ENCODE measurements at places on chromosomes 13 and 19.

GRCh38 chr13:23990455-23990854, 93.2 kb upstream of the C1QTNF9B start:
- DNase-seq = no peak

GRCh38 chr19:19752760-19753403, 20.0 kb upstream of the ZNF14 start:
- DNase-seq = no peak

DNA sequence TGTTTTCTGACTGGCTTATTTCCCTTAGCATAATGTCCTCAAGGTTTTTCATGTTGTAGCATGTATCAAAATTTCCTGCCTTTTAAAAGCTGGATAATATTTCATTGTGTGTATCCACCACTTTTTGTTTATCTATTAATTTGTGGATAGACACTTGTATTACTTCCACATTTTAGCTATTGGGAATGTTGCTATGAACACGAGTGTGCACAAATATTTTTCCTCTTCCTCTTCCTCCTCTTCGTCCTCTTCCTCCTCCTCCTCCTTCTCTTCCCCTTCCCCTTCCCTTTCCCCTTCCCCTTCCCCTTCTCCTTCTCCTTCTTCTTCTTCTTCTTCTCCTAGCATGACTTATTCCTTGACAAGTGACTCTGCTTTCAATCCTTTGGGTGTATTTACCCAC, 51.2 kb upstream of the KL start:
- DNase-seq = no peak

DNA sequence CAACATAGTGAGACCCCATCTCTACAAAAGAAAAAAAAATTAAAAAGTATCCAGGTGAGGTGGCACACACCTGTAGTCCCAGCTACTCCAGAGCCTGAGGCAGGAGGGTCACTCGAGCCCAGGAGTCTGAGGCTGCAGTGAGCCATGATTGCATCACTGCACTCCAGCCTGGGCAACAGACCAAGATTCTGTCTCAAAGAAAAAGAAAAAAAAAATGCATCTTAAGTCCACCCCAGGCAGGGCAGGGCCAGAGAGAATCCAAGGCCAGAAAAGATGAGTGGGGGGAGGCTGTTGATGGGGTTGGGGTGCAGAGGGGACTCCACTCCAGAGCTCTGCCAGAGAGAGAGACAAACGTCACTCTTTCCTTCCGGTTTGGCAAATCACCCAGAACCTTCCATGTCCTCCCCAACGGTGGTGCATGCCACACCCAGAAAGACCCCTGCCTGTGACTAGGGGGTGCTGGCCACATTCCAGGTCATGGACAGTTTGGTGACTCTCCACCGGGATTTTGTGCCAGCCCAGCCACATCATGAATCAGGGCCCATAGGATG, 431 bp downstream of the FUT3 start:
- DNase-seq = no peak

DNA sequence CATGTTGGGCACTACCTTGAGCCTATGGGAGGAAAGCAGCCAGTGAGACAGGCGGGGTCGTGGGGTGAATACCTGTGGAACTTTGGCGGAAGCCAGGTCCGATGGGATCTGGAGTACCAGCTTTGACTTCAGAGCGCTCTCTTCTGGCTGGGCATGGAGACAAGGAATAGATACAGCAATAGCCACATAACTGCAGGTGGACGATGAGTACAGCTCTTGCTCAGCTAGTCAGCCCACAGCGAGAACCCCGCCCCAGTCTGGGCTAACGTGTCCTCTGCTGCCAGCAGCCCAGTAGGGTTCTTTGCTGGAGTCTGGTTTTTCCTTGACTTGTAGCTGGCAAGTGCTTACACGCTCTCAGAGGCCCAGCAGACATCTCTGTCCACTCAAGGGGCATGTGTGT, 83.4 kb downstream of the SIPA1L3 start:
- DNase-seq = no peak

DNA sequence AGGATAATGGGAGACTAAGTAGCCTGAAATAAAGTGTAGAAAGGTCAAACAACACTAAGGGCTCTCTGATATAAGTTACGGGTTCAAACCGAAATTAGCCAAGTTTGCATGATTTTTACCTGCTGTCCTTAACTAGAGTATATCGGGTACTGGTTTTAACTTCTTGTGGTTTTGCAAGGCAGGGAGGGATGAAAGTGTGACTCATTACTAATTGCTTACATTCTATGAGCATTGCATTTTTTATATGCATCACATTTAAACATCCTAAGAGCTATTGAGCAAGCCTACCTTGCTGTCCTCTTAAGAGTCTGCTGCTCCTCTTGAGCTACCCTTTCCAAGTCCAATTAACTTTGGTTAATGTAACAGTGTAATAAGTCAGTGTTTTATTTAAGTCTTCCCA, 415.4 kb downstream of the SLITRK5 start:
- DNase-seq = no peak

DNA sequence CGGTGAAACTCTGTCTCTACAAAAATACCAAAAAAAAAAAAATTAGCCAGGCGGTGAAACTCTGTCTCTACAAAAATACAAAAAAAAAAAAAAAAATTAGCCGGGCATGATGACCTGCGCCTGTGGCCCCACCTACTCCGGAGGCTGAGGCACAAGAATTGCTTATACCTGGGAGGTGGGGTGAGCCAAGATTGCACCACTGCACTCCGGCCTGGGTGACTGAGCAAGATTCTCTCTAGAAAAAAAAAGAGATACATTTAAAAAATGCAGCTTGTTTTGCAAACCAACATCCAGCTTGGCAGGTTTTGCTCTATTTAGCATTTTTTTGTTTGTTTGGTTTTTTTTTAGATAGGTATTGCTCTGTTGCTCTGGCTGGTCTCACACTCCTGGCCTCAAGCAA, 6.7 kb upstream of the PGPEP1 start:
- no peak for DNase-seq

GRCh38 chr19:10639836-10640235, 14.3 kb upstream of the ILF3 start:
- no peak for DNase-seq

GRCh38 chr13:112014857-112015256, 52.1 kb upstream of the SOX1 start:
- no peak for DNase-seq

- DNase-seq = no peak
Measured at GRCh38 chr13:99548448-99548847, 47.2 kb downstream of the TM9SF2 start.

DNA sequence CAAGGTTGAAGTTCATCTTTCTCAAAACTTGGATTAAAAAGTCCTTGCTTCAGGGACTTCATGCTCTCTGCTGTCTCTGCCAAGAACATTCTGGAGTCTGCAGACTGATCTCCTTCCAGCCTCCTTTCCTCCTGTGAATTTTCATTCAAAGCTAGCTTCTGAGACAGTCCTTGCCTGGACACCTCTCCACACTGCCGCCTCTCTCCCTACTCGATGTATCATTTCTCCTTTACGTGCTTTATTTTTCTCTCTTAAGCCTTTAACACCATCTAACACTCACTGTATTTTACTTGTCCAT, 238.8 kb downstream of the COL4A1 start:
- no peak for DNase-seq

- no peak for DNase-seq
Measured at GRCh38 chr19:18896421-18896841, 473 bp upstream of the CERS1 start.

DNA sequence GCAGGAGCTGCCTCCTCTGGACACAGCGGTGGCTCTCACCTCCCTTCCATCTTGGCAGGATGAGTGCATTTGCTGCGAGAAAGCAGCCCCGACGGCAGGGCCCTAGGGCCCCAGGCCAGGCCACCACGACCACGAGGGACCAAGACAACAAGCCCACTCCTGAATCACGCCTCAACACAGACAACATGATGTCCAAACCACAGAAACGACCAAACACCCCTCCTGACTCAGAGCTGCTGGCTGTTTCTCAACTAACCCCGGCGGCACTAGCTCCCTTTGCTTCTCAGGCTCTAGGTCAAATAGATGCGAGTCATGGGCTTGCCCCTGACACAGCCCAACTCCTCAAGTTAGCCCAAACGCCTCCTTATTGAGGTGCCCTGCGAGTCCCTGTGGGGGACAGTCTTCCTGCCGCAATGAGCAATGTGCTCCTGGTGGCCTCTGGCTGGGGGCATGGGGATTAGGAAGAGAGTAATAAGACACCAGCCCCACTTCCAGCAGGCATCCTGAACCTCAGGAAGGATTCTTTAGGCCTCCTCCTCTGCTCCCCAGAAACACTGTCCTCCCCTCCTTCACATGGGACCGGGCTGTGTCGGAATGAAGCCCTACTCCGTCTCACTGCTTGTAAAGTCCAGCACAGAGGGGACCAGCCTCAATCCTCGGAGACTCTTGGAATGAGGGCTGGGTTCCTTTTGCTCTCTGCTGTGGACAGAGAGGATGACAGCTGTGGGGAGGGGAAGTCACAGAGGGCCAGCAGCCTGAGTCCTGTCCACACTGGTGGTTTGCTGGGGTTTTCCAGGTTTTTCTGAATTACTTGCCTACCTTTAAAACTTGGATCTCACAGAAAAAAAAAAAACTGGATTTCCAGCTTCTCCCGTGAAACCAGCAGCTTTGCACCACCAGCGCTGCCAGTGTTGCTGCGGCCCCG, 6.9 kb upstream of the ATF5 start:
- DNase-seq = no peak

DNA sequence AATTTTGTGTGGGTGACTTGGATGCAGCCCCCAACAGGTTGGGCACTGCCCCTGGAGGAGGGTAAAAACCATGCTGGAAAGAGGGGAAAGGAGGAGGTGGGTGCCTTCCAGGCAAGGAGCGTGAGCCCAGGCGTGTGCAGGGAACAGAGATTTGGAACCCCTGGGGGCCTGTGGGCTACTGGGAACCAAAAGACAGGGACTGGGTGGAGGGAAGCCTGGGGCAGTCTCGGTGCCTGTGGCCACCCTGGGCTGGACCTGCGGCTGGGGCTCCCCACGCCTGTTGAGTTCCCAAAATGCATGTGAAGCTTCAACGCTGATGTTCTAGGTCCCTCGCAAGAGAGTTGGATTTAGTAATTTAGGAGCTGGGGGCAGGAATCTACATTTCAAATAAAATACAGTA, 24.8 kb downstream of the GGACT start:
- DNase-seq = no peak

GRCh38 chr13:63864171-63864902, 2448.7 kb upstream of the PCDH20 start:
- DNase-seq = no peak

GRCh38 chr13:99690426-99691174, 189.3 kb downstream of the TM9SF2 start:
- no peak for DNase-seq

- no peak for DNase-seq
Measured at GRCh38 chr19:46155237-46155636, 7.2 kb downstream of the IGFL2 start.

GRCh38 chr19:36973844-36974195, 57.7 kb downstream of the ZNF568 start:
- DNase-seq = no peak

DNA sequence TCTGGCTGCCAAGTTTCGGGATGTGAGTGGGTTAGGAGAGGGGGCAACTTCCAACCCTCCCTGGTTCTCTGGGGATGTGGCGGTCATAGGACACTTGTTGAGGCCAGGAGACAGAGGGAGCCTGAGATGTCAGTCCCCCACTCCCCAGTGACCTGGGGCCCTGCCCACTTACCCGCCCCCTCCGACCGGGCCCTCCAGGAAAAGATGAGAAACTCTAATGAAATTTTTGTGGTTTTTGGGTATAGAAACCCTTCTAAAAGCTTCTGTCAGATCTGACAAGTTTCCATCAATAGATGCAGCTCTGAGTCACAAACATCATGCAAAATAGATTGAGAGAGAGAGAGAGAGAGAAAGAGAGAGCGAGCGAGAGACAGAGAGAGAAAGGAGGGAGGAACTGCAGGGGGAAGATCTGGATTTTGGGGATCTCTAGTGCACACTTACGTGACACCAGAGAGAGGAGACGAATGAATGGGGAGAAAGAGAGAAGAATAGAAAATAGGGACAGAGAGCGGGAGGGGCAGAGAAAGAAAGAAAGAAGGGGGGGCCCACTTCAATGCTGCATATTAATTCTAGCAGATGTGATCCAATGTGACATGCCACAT, 94.0 kb downstream of the PTPRS start:
- DNase-seq = no peak

DNA sequence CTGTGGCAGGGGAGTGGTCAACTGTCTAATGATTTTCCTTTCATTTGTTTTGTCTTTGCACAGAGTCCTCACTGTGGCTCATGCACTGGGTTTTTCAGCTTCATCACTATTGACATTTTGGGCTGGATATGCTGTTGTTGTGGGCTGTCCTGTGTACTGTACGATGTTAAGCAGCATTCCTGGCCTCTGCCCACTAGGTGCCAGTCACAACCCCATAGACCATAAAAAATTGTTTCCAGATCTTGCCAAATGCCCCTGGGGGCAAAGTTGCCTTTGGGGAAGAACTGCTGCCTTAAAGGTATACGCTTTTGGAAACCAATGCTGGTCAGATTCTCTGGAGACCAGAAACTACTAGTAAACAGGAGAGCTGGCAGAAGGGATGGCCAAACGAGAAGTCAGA, 310.4 kb downstream of the SPRY2 start:
- DNase-seq = no peak

DNA sequence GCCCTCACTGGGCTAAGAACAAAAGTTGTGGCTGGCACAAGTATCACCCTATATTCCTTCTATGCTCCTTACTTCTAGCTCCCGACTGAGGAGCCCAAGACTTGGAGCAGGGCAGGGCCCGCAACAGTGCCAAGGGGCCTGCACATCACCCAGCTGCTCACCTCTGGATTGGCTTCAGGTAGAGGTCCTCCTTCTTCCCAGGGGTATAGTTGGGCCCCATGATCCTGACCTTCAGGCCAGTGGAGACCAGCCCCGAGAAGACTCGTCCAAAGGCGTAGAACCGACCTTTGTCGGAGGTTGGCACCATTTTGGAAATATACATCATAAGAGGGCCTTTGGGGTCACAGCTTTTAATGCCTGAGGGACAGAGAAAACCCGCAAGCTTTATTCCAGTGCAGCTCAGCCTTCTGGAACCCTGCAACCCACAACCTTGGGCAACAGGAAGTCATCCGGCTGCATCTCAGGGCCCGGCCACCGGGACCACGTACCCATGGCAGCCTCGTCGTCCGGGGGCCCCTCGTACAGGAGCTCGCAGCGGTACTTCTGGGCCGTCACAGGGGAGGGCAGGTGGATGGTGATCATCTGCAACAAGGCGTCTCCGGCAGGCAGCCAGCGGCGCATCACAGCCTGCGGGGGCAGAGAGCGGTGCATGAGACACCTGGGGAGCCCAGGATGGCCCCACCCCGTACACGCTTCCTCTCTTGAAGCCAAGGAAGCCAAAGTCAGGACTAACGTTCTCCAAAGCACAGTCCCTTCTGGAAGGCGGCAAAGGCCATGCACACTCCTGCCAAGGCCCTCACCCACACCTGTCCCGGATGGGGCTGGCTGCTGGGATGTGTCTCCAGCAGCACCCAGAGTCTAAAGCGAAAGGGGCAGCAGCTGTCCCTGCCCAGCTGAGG, 4.7 kb downstream of the EEF2 start:
- no peak for DNase-seq

- DNase-seq = no peak
Measured at GRCh38 chr13:20192836-20193161, at the start of gene GJB2. TSS of gene GJB2 (minus strand) at chr13:20192938. CDS start at chr13:20189581, 3,357 bp downstream.

DNA sequence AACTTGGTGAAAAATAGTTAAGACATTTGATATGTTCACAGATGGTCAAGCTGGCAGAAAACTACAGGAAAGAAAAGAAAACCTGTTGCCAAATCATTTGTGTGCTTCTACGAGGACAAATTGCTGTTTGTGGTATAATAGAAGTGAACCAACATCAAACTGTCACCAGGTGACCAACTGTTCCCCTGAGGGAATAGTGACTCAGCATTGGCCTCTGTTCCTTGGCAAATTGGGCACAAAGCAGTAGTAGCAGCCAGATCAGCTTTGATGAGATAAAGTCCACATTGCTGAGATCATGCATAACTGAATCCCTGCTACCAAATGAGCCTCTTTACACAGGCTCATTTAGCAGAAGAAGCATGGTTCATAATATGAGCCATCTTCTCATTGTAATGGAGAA, 103.5 kb downstream of the POSTN start:
- no peak for DNase-seq

Data from stimulated activated CD4-positive, alpha-beta T cell treated with anti-CD3 and anti-CD28 coated beads, Interleukin-15, amount 100 ng/mL, for 48 hours (primary cell).